ENCODE measurements at places on chromosomes 5 and 9.

DNA sequence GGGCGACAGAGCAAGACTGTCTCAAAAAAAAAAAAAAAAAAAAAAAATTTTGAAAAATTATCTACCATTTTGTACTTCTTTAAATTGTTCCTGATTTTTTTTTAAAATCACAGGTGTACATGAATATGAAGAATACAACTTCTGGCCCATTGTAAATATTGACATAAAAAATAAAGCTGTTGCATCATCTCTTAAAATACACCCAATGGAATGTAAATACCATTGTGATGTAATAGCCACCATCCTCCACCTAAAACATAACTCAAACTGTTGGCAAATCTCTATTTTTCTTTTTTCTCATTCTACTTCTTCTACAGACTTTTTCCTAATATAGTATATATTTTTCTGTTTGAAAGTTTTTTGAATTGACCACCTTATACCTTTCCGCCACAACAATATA, 61.0 kb upstream of the TEX48 start:
- no peak for DNase-seq

GRCh38 chr5:151897896-151898295, 26.8 kb downstream of the GLRA1 start:
- no peak for DNase-seq

DNA sequence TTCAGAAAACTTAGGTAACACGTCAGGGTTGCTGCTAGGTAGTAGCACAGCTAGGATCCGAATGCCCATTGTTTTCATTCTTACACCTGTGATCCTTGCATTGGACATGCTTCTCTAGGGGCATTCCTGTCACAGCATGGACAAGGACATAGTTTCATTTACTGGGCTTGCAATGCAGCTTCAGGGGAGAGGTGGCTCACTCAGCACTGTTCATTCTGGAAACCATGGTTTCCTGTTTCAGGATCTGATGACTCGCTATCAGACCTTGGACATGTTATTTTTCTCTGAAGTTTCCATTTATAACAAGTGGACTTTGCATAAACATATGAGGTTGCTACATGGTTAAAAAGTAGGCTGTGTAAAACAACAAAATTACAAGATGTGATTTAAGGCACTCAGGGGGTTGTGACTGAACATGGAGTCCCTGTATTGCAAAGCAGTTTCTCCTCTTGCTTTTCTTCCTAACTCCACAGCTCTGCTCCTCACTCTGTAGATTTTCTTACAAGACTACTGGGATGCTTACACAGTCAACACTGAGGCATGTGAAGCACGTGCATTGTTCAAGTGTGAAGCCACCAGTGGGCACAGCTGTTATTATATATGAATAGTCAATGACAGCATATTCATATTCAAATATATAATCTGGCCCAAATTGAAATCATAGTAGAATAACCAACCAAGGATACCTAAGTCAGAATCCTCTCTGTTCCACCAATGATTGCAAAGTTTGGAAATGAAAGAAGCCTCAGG, 66.1 kb upstream of the STK32A start:
- DNase-seq = peak; percentile 63

GRCh38 chr5:56056875-56057274, 62.1 kb upstream of the IL6ST start:
- DNase-seq = no peak

DNA sequence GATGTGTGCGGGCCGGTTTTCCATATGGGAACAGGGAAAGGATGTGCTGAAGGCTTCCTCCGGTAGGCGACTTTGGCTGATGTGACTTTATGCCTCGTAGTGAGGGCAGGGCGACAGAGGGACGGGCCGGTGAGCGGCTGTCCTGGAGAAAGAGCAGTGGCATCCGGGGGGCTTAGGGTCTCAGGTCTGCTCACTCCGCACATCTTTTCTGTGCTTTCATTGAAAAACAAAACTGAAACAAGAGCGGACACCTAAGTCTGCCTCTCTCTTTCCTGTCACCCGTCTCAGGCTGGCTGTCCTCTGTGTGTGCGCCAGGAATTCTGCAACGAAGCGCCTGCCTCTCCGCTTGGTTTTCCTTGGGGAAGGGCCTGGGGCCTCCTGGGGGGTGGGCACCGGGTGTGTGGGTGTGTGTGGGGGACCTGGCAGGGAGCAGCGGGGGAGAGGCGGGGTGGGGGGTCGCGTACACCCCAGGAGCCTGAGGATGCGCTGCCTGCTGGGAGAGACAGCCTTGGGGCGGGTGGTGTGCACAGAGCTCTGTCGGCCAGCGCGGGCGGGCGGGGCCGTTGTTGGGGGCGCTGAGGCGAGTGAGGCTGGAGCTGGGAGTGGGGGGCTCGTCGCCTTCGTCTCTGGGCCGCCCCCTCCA, 580 bp upstream of the PRRX2 start:
- no peak for DNase-seq

DNA sequence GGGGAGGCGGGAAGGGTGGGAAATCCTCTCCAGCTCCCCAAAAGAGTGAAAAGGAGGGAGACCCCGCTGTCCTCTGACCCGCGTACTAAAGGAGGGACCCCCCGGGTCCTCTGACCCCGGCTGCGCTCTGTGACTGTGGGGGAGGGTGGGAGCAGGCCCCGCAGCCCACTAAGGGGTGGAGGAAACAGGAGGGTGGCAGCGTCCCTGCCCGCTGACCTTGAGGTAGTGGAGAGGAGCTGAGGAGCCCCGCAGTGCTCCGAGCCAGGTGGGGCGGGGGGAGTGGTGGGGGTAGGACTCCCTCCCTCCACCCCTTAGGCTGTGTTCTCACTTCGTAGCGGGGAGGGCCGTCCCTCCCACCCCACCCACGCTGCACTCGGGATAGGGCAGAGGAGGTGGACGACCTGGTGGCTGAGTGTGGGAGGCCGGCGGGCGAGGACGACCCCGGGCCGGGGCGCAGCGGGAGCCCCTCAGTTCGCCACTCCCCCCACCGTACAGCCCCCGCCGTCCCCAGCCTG, 449 bp upstream of the ADCY2 start:
- DNase-seq = no peak

DNA sequence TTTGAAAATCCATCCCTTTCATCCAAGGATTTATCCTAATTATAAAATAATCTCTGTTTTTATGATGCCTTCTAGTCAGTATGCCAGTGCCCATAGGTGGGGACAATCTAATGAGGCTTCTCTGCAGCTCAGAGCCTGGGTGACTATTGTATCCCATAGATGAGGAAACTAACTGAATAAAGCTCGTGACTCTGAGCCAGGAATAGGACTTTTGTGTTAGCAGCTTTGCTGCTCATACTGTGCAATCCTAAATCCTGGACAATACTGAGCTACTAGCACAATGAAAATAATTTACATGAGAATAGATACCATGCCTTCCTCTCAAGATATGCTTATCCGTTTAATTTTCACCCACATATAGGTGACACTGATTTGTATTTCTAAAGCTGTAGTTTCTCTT, 443.0 kb downstream of the PLK2 start:
- no peak for DNase-seq

- no peak for DNase-seq
Measured at GRCh38 chr5:91119981-91120850, 262.9 kb downstream of the ARRDC3 start.

DNA sequence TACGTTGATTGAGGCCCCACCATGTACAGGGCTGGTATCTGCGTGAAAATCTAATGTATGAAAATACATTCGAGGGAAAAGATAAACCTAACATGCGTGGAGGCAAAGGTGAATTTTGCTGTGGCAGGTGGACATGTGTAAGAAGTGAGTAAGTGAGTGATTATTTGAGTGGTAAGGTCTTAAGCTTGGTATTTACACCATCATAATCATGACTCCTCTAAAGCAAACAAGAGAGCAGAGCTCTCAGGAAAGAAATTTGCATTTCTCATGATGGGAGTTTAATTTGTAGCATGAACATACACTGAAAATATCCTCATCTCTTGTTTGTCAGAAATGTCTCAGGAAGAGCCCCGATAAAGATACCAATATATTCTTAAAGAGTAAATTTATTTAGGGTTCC, 260.6 kb downstream of the PSAT1 start:
- no peak for DNase-seq

DNA sequence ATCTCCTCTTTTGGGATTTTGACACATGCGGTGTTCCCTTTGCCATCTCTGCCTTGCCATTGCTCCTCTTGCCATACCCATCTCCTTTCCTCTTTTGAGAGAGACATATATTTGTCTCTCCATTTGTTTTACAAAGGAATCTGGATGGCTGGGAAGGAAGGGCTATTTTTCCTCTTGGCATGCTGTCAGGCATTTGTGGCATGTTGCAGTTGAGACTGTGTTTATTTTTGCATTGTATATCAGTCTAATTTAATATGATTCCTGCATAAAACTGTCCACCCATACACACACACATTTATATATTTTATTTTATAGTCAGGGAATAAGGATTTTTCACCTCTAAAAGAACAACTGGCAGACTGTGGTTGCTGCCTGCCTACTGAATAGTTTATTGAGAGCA, 1105.8 kb upstream of the SEMA6A start:
- peak; percentile 15 for DNase-seq

DNA sequence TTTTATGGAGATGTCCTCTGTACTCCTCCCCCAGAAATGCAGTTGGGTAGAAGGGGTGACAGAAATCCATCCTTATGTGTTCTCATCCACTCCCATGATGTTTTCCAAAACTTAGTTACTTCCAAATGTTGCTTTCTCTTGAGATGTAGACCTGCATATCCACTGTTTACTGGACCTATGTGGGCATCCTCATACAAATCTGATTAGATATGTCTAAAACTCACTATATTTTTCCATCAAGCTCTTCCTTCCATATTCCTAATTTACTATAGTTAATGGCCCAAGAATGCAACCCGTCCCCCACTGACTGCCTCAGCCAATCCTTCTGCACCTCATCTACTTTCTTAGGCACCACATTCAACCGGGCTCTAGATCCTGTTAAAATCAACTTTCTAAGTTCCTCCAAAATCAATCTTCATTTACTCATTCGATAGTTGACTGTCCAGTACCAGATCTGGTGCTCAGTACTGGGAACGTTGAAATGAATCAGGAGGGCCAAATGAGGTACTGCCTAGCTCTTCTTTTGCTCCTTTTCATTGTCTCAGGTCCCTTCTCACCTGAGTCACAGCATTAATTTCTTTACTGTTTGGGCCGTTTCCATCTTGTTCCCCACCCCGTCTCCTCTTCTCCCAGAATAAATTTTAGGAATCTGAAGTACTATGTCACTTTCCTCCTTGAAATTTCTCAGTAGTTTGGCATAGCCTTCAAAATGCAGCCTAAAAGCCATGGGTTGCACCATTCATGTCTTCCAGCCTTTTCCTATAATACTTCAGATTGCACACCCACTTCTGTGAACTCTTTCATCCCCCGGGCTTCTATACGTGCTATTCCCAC, 7.9 kb downstream of the PLK2 start:
- DNase-seq = no peak

GRCh38 chr5:156589946-156590216, 260.2 kb upstream of the PPP1R2B start:
- no peak for DNase-seq

DNA sequence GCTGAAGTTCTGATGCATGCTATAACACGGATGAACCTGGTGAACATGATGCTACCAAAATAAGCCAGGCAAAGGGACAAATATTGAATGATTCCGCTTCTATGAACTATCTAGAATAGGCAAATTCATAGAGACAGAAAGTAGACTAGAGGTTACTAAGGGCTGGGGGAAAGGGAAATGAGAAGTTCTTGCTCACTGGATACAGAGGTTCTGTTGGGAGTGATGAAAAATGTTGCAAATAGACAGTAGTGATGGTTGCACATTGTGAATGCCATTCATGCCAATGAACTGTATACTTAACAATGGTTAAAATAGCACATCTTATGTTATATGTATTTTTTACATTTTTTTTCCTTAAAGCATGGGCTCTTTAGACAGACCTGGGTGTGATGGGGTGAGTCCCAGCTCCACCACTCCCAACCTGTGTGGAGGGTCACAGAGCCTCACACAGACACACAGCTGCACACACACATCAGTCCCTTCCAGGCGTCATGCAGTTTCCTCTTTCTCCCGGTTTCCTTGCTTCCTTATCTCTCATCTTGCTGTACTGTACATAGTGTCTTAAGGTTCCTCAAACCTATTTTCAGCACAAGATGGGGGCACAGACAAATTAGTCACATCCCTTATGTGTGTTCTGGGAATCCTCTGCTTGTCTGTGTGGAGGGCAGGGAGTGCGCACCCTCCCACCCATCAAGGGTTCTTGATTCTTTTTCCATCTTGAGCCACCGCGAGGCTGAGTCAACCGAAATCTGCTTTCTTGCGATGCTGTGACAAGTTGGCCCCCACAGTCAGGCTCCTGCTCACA, 192.9 kb downstream of the CRB2 start:
- no peak for DNase-seq

DNA sequence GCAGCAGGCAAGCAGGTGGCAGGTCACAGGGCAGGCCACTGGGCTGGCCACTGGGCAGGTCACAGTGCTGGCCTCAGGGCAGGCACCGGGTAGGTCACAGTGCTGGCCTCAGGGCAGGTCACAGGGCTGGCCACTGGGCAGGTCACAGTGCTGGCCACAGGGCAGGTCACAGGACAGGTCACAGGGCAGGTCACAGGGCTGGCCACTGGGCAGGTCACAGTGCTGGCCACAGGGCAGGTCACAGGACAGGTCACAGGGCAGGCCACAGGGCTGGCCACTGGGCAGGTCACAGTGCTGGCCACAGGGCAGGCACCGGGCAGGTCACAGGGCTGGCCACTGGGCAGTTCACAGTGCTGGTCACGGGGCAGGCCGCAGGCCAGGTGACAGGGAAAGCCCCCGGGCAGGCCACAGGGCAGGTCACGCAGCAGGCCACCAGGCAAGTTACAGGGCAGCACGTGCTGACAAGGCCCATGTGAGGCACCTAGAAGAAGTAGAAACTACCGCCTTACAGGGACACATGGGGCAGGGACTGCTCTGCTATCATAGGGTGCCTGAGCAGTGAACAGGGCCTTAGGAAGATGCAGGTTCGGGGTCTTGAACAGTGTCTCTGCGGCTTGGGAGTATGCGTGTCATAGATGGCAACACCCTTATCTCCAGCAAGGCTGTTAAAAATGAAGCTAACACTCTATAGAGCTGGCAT, 18.6 kb upstream of the MED10 start:
- DNase-seq = no peak

DNA sequence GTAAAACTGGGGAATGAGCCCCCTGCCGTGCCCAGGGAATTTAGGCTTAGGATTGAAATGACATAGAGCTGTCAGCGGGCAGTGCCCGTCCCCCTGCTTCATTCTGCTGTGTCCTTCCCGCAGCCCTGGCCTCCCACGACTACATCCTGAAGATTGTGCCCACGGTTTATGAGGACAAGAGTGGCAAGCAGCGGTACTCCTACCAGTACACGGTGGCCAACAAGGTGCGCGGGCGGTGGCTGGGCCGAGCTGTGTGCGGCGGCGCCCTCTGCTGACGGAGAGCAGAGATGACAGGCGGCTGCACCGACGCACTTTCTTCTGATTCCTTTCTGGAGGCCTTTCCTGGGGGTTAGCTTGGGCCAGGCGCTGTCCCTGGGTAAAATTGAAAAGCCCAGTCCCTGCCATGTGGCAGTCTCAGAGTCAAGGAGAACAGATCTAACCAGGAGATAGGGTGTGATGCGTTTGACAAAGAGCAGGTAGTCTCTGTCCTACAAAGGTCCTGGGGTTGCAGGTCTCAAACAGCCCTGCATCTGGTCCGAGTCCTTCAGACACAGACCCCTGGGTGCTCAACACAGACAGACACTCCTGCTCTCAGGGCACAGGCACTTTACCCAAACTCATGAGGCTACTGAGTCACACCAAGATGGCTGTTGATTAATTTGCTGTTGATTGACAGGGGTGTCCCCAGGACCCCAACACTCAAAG, 26.8 kb upstream of the RPL26L1 start:
- peak; percentile 56 for DNase-seq

Measured in fibroblast of upper back skin (primary cell).